ENCODE measurements at places on chromosomes 1 and 21.

DNA sequence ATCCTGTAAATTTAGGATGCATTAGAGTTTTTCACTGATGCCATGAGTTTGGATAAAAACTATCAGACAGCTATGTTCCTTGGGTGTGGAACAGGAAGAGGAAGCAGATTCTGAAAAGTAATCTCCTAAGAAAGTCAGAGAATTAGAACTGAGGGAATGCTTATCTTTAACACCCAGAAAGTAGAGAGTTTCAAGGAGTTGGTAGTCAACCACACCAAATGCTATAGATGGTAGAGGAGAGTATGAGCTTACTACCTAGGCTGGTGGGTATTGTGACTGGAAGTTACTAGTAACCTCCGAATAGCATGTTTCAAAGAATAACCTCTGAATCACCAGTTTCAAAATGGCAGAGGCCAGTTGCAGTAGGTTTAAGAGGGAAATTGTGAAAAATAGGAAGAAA is 288.0 kb downstream of the HMCN1 start:
- no peak for DNase-seq

GRCh38 chr1:54460861-54461387 is 54.7 kb upstream of the SSBP3 start:
- no peak for DNase-seq

- DNase-seq: no peak
These were observed 6.7 kb downstream of the INTS3 start for GRCh38 chr1:153734396-153735089.

- DNase-seq: no peak
These were observed 2.1 kb upstream of the TFF3 start for GRCh38 chr21:42317341-42317741.

GRCh38 chr1:208799186-208799585 is 555.0 kb upstream of the PLXNA2 start:
- no peak for DNase-seq

GRCh38 chr1:184143449-184143848 is 91.9 kb downstream of the TSEN15 start:
- peak; percentile 52 for DNase-seq

DNA sequence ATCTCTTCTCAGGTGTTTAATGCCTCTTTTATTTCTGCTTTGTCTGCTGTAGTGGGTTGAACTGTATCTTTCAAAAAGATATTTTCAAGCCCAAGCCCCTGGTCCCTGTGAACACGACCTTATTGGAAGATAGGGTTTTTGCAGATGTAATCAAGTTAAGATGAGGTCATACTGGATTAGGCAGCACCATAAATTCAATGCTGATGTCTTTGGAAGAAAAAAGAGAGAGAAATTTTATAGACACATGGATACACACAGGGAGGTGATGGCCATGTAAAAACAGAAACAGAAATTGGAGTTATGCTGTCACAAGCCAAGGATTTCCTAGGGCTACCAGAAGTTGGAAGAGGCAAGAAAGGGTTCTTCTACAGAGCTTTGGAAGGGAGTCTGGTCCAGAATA is 301.4 kb downstream of the KCTD3 start:
- no peak for DNase-seq

DNA sequence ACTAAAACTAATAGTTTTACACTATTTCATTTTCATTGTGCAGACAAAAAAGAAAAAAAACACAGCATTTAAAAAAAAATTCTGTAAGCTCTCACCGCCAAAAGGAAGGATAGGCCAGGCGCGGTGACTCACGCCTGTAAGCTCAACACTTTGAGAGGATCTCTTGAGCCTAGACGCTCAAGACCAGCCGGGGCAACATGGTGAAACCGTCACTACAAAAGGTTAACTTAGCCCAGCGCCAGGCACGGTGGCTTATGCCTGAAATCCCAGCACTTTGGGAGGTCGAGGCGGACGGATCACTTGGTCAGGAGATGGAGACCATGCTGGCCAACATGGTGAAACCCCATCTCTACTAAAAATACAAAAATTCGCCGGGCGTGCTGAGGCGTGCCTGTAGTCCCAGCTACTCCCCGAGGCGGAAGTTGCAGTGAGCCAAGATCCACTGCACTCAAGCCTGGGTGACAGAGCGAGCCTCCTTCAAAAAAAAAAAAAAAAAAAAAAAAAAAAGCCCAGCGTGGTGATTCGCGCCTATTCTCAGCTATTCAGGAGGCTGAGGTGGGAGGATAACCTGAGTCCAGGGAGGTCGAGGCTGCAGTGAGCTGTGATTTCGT is 14.3 kb upstream of the SPEN start:
- DNase-seq: no peak

- no peak for DNase-seq
These were observed 10.2 kb downstream of the NES start for GRCh38 chr1:156666862-156667609.

- DNase-seq: no peak
These were observed 9.0 kb downstream of the SH2D2A start for GRCh38 chr1:156807627-156808026.

DNA sequence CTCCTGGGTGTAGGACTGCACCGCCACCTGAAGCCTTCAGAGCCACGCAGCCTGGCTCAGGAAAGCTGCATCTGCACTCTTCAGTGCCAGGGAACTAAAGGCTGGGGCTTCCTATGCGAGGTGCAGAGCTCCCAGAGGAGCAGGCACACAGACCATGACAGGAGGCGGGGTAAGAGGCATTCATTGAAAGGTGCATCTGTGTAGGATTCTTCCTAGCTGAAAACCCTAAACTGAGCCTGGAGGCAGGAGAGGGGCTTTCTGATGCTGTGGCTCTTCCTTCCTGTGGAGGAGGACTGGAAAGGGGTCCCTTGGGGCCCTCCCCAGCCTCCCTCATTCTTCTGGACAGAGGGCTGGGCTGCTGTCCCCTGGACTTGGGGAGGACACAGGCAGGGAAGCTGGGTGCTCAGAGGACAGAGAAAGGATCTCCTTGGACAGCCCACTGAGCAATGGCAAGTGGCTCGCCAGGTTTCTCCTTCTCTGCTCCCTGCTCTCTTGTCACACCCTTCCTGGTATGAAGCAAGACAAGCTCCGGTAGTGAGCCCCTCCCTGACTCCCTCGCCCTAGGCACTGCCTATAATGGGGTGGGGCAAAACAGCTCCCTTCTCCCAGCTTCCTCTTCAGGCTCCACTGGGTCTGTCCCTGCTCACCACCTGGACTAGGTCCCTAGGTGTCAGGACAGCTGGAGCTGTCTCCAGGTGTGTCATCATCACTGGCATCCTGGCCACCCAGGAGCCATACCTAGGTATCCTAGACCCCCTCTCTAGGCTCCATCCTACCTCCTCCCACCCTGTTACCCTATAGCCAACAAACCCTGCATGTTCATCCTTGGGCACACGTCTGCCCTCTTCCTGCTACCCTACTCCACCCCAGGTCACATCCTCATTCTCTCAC is 20.0 kb downstream of the S100A6 start:
- no peak for DNase-seq

- DNase-seq: peak; percentile 70
These were observed 15.5 kb upstream of the PDC start for GRCh38 chr1:186476264-186477040.

GRCh38 chr1:171788696-171789095 is 7.2 kb downstream of the METTL13 start:
- peak; percentile 71 for DNase-seq

DNA sequence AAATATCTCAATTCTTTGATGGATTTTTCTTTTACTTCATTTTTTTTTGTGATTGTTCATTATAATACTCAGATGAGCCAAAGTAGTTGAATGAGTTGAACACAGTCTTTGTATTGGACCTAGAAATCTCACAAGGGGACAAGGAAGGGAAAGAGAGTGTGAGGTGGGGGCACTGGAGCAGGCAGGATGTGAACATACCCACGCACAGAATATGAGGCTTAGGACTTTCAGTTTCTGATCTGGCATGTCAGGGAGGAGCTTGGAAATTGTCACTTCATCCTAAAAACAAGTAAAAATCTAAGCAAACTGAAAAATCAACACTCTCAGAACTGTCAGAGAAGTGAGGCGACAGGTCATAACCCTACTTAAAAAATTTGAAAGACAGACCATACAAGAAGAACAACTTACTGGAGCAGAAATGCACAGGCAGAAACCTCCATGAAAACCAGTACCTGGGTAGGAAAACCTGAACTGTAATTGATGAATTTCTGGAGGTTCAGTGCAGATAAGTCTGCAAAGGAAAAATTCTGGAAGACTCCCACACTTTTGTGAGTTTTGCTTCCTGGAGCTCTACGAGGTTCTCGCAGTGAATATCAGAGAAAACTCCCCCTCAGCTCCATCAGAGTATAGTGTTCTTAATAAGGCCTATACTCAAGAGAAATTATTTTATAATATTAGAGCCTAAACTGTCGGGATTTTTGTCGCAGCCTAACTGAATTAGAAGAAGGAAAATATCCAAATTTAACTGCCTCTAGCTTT is 3.6 kb upstream of the PTGS2 start:
- peak; percentile 43 for DNase-seq

DNA sequence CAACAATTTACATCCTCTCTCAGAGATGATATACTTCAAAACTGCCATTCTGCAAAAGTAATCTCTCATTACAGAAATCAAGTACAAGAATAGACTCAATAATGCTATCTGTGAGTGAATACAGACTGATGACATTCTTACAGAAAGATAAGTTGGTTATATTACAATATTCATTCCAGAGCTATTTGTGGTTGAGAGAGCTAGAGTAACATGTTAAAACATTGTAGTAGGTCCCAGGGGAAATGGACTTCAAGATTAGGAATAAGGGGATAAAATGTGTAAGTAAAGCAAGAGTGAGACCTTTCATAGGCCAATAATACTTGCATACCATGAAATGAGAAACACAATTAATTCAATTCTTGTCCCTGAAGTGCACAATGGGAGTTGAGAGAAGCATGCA is 1.5 kb downstream of the F13B start:
- peak; percentile 85 for DNase-seq

- DNase-seq: no peak
These were observed 42.8 kb downstream of the MTR start for GRCh38 chr1:236837897-236838296.

- no peak for DNase-seq
These were observed 7.0 kb downstream of the INSRR start for GRCh38 chr1:156851779-156852417.

DNA sequence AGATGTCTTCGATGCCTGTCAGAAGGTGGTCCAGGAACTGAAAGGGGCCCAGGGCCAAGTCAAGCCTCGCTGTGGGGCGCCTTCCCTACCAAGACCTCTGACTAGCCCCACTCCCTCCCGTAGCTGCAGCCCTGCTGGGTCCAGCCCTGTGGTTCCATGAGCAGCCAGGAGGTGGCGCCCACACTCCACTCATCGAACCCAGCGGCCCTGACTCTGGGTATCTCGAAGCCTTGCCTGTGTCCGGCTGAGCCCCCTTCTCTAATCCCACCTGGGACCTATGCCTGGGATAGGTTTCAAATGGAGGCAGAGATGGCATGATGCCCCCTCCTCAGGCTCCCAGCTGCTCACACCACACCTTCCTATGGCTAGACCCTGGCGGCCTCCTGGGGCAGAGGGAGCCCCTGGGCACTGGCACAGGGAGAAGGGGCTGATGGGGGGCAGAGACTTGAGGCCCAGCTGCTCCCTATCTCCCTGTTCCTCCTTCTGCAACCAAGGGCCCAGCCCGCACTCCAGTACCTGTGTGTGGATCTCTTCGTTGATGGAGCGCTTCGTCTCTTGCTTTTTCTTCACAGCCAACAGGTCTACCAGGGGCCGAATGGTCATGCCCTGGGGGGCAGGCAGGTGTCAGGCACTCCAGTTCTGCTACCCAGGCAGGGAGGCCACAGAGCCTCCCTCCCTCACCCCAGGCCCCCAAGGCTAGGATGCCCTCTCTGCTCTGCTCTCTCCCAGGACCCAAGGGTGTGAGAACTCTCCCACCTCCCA is 52.0 kb downstream of the SLC9A1 start:
- DNase-seq: peak; percentile 67

DNA sequence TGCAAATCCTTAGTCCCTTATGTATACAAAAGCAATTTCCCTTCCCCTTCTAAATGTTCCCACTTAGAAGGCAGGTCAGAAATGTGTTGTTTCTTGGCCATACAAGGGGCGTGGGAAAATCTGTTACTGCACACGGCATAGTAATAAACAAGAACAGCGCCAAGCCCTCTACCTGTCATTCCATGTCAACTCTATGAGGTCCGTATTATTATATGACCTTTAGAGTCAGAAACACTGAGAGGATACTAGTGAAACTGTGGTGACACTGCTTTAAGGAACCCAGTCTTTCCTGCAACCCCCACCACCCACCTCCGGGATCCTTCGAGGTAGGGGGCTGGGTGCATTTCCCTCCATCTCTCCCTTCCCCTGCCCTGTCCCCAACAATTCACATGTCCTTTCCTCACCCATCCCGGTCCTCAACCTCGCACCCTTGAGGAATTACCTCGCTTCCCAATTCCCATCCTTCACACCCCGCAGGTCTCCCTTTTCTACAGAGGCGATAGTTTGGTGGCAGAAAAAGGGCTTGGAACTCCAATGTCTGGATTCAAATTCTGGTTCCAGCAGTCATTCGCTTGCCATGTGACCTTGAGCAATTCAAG is 647 bp downstream of the SDHB start:
- peak; percentile 30 for DNase-seq

DNA sequence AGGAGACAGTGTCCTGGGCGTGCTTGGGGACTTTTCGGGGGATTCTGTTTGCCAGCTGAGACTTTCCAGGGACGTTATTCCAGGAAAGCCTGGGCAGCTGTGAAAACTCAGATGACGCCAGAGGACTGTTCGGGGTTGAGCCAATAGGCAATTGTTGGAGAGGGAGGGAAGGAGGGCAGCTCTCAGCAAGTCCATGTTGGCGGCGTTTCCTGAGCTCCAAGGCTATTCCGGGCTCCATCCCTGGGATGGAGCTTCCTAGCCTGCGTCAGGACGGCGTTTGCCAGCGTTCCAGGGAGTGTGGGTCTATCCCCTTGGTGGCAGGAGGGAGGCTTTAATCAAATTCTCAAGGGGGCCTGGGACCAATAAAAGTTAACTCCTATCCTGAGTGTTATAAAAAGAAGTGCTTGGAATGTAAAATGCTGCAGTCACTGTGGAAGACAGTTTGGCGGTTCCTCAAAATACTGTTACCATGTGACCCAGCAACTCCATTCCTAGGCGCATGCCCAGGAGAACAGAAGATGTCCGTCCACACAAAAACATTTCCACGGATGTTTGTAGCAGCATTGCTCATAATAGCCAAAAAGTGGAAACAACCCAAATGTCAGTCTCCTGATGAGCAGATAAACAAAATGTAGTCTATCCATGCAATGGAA is 15.2 kb downstream of the SLC27A3 start:
- peak; percentile 59 for DNase-seq

DNA sequence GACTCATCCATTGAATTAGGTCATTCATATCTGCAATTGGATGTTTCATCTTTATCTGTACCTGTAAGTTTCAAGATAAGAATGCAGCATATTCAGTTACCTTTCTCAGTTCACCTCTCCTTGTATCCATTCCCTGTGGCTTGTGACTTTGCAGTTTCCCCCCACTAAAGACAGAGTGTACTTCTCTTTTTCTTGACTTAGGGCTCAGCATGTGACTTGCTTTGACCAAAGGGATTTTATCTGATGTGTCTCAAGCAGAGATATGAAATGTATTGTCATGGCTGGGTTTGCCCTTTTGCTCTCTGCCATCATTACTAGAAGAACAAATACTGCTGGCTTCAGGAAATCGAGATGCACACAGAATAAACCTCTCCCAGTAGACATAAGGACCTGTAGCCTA is 754.8 kb downstream of the ADGRL2 start:
- DNase-seq: no peak

- peak; percentile 46 for DNase-seq
These were observed 2.1 kb downstream of the LEPR start for GRCh38 chr1:65422241-65423203.

GRCh38 chr1:210070531-210070930 is 132.5 kb downstream of the SYT14 start:
- DNase-seq: no peak

Measured in choroid plexus epithelial cell (primary cell).